B cell (primary cell): ENCODE measurements at places on chromosomes 12 and 14. TPM values are rescaled to one million over a fixed set of nuclear protein-coding genes. Genes with fewer than 3 reads are reported as not detected.
A peak's percentile ranks its signal among the peaks of the same experiment; 100 is the strongest.

DNA sequence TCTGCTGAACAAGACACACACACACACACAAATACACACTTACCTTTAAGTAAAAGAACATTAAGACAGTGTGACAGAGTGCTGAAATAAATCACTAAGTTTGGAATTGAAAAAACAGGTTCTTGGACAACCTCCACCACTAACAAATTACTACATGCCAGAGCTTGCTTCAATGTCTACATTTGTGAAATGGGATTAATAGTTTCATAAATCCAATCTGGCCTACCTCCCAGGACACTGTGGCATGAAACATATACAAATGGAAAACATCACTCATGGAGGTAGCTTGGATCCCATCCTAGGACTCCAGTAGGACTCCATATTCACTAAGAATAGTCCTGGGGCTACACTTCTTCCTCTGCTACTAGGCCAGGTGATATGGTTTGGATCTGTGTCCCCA, 8.2 kb upstream of the CCDC60 start:
- H3K4me1 ChIP-seq: no peaks in the 10 kb centered on the region
- H3K36me3 ChIP-seq: no peaks in the 10 kb centered on the region
- no peak overlapping the region for H3K27ac ChIP-seq

- H3K36me3 ChIP-seq: no peaks in the 10 kb centered on the region
- no peaks in the 10 kb centered on the region for H3K4me1 ChIP-seq
- DNase-seq: no peak
- H3K4me3 ChIP-seq: no peak overlapping the region
Observed at GRCh38 chr14:38297681-38298080, 41.8 kb upstream of the CLEC14A start.

GRCh38 chr12:104680491-104680890, 223.7 kb downstream of the CHST11 start:
- no peak overlapping the region for H3K4me3 ChIP-seq
- no peaks in the 10 kb centered on the region for H3K36me3 ChIP-seq
- DNase-seq: no peak
- no peaks in the 10 kb centered on the region for H3K27me3 ChIP-seq

- H3K27ac ChIP-seq: no peak overlapping the region
- peaks cover 17% of the 10 kb centered on the region for H3K4me1 ChIP-seq
- no peak overlapping the region for H3K4me3 ChIP-seq
Observed at GRCh38 chr12:124464062-124464461, 103.3 kb downstream of the NCOR2 start.

DNA sequence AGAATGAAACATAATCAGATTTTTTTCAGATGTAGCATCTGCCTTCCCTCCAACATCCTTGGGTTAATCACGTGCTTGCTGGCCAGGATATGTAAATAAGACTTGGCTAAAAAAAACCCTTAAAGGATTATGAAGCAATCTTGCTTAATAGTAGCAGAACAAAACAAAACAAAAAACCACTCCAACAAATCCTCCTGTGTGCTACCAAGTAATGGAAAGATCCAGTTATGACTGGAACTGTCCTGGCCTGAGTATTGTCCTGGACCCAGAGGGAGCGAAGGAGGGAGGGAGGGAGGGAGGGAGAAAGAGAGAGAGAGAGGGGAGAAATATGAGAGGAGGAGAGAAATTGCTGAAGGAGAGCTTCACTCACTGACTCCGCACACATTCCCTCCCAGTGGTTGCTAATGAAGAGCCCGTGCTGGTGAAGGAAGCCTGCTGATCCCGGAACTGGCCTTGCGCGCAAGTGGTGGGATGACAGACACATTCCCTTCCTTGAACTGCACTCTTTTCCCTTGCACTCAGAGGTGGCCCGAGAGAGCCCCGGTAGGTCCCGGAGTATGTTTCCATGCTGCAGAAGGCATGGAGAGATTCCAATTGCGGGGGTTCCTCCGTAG, 57.2 kb downstream of the HMGA2 start:
- DNase-seq: no peak
- H3K36me3 ChIP-seq: no peaks in the 10 kb centered on the region
- peaks cover 22% of the 10 kb centered on the region for H3K4me1 ChIP-seq
- H3K27me3 ChIP-seq: peaks cover 14% of the 10 kb centered on the region

The OTX2 gene
- not detected in 2 replicates for total RNA-seq

GRCh38 chr14:36738269-36738668, 76.6 kb downstream of the PAX9 start:
- no peak overlapping the region for H3K4me3 ChIP-seq
- no peak overlapping the region for H3K27ac ChIP-seq
- no peak for DNase-seq
- H3K27me3 ChIP-seq: no peaks in the 10 kb centered on the region
- H3K36me3 ChIP-seq: no peaks in the 10 kb centered on the region

The MYO1H gene
- not detected in 2 replicates for total RNA-seq

The KLRD1 gene
- total RNA-seq: 0.32 and 0.92 TPM in 2 replicates

The ULK1 gene
- total RNA-seq: 59.5 and 83.3 TPM in 2 replicates

- peaks cover 5% of the 10 kb centered on the region for H3K4me1 ChIP-seq
- H3K4me3 ChIP-seq: peak overlapping the region; percentile 84
- no peaks in the 10 kb centered on the region for H3K27me3 ChIP-seq
- peak overlapping the region; percentile 30 for H3K27ac ChIP-seq
- H3K36me3 ChIP-seq: no peaks in the 10 kb centered on the region
Observed at GRCh38 chr14:36319899-36320199, 588 bp downstream of the MBIP start.

The MSRB3 gene
- total RNA-seq: not detected in 2 replicates

GRCh38 chr12:101707131-101707782, 9.8 kb downstream of the CHPT1 start:
- H3K27me3 ChIP-seq: no peaks in the 10 kb centered on the region
- DNase-seq: no peak
- no peak overlapping the region for H3K27ac ChIP-seq
- peaks cover 16% of the 10 kb centered on the region for H3K4me1 ChIP-seq

- H3K36me3 ChIP-seq: no peaks in the 10 kb centered on the region
- H3K4me1 ChIP-seq: no peaks in the 10 kb centered on the region
- H3K27me3 ChIP-seq: no peaks in the 10 kb centered on the region
- H3K27ac ChIP-seq: no peak overlapping the region
Observed at GRCh38 chr14:85221832-85222231, 308.1 kb upstream of the FLRT2 start.

The PPM1A gene
- 49.3 and 59.0 TPM in 2 replicates for total RNA-seq

DNA sequence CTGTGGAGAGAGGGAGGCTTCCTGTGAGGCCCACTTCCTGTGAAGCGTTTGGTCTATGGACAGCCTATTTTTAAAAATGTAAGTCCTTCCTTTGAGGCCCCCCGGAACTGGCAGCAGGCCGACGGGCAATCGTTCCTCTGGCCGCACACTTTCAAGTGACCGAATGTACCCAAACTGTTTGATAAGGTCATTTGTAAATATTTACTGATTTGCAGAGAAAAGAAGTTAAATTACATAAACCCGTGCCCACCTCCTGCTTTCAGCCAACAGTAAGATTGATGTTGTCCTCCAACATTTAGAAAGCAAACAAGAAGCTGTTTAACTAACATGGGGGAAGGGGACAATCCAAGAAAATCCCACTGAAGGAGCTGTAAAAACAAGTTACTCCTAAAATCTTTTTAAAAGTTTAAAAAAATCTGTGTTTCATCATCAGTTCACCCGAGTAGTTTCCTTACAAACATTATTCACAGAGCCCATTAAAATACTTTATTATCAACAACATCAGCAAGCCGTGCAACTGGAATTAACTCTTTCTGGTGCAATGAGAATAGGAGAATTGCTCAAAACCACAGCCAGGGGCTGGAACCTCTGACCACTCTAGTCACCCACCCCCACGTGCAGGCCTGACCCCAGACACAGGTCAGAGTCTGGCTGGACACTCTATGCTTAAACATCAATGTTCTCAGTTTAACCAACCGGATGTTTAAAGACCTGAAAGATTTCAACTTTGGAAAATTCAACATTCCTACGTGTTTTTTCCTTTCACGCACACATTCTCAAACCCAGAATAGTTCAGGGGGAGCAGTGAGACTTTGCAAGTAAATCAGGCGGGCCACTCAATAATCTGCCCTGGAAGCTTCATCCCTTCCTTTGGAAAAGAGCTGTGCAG, 65.3 kb downstream of the FOXN3 start:
- peak; percentile 51 for DNase-seq
- peak overlapping the region; percentile 89 for H3K27ac ChIP-seq
- no peaks in the 10 kb centered on the region for H3K27me3 ChIP-seq
- peaks cover 1% of the 10 kb centered on the region for H3K36me3 ChIP-seq
- peak overlapping the region; percentile 5 for H3K4me3 ChIP-seq
- peaks cover 49% of the 10 kb centered on the region for H3K4me1 ChIP-seq

The HSPB8 gene
- not detected in 2 replicates for total RNA-seq

The CGRRF1 gene
- total RNA-seq: 15.8 and 17.9 TPM in 2 replicates

DNA sequence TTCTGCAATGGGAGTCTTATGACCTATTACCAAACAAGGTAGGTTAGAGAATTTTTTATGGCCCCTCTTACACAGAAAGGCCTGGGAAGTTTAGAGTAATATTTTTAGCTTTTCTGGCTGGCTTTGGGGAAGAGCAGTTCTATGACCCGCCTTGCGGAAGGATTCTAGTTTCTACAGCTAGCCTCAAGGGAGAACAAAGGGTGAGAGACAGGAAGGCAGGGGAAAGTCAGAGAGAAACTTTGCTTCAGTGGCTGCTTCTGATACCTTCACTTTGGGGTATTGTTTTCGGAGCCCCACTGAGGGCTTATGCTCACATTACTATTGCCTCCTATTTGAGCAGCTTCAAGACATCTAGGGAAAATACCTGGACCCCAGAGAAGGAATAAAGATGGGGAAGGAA, 80.7 kb upstream of the NUDT4 start:
- no peaks in the 10 kb centered on the region for H3K36me3 ChIP-seq
- peak; percentile 54 for DNase-seq
- peaks cover 16% of the 10 kb centered on the region for H3K4me1 ChIP-seq
- H3K27ac ChIP-seq: no peak overlapping the region
- no peak overlapping the region for H3K4me3 ChIP-seq
- no peaks in the 10 kb centered on the region for H3K27me3 ChIP-seq

GRCh38 chr12:80781313-80781712, 64.6 kb downstream of the MYF5 start:
- no peaks in the 10 kb centered on the region for H3K27me3 ChIP-seq
- no peaks in the 10 kb centered on the region for H3K4me1 ChIP-seq
- no peak overlapping the region for H3K4me3 ChIP-seq
- H3K36me3 ChIP-seq: no peaks in the 10 kb centered on the region

The PTGER2 gene
- 0.32 and 0.44 TPM in 2 replicates for total RNA-seq

The TAS2R9 gene
- not detected in 2 replicates for total RNA-seq

DNA sequence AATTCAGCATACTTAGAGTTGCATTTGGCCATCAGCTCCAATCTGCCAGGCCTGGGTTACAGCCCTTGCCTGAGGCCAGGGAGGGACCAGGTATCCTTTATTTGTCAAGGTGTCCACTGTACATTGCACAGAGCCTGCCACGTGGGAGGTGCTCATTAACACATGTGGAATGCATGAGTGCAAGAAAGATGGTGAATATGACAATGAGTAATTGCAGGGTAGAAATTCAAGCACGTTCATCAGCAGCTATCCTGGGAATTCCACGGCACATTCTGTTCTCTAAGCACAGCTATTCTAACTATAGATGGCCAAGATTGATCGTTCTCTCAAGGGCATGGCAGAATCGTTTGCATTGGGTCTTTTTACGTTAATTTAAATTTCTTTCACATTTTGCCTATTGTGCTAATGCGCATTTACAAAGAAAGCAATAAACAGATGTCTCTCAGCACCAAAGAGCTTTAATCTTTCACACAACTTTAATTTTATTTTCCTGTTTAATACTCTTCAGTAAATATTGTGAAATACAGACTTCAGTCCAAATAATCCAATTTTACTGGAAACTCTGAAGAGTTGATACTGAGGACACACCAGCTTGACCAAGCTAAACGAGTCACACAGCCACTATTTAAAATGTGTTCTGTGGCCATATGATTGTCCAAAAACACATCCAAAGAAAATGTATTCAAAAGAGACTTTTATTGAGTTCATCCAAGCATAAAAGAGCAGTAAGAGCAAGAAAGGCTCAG, 1025.7 kb upstream of the TMEM132C start:
- no peak overlapping the region for H3K27ac ChIP-seq
- H3K4me1 ChIP-seq: no peaks in the 10 kb centered on the region
- no peak overlapping the region for H3K4me3 ChIP-seq
- H3K36me3 ChIP-seq: no peaks in the 10 kb centered on the region
- no peak for DNase-seq

The DEGS2 gene
- total RNA-seq: 5.8 and 6.4 TPM in 2 replicates

The TEX22 gene
- total RNA-seq: 7.0 and 8.4 TPM in 2 replicates

The KRT7 gene
- total RNA-seq: not detected in 2 replicates

DNA sequence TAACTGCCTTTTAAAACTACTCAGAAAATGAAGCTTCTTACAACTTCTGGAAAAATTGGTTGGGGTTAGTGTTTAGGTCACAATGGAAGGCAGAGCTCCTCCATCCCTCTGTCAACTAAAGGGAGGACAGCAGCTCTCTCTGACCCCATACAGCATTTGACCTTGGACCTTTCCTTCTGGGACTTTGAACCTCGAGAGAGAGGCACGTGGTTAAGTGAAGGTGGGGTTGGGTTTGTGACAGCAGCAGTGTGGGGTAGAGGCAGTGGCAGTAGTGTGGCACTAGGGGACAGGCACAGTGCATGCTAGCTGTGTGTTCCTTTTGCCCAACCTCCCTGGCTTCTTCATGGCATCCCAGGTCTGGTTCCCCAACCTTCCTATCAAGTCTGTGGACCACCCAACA, 9.4 kb upstream of the C12orf75 start:
- H3K4me1 ChIP-seq: no peaks in the 10 kb centered on the region
- no peak overlapping the region for H3K4me3 ChIP-seq
- H3K27me3 ChIP-seq: no peaks in the 10 kb centered on the region
- no peaks in the 10 kb centered on the region for H3K36me3 ChIP-seq
- H3K27ac ChIP-seq: no peak overlapping the region

- no peak overlapping the region for H3K4me3 ChIP-seq
- H3K4me1 ChIP-seq: no peaks in the 10 kb centered on the region
- H3K36me3 ChIP-seq: no peaks in the 10 kb centered on the region
- DNase-seq: no peak
Observed at GRCh38 chr12:87315-87714, 20.7 kb downstream of the IQSEC3 start.

DNA sequence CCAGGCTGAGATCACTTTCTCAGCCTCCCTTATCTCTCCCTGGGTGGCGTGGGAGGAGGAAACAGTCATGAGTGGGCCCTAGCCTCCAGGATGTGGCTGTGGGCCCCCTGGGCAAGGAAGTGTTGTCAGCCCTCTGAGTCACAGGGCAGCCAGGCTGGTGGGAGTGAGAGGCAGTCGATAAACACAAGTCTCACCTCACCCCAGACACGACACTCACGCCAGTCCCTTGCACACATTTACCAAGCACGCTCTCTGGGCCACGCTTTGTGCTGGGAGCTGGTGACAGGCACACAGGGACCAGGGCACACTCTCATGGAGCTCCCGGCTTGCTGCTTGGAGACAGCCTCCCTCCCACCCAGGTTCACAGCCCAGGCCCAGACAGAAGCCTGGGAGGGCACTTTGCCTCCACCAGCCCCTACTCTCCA, 1.9 kb upstream of the KRT79 start:
- DNase-seq: no peak
- H3K36me3 ChIP-seq: no peaks in the 10 kb centered on the region
- H3K4me1 ChIP-seq: no peaks in the 10 kb centered on the region
- no peak overlapping the region for H3K4me3 ChIP-seq

DNA sequence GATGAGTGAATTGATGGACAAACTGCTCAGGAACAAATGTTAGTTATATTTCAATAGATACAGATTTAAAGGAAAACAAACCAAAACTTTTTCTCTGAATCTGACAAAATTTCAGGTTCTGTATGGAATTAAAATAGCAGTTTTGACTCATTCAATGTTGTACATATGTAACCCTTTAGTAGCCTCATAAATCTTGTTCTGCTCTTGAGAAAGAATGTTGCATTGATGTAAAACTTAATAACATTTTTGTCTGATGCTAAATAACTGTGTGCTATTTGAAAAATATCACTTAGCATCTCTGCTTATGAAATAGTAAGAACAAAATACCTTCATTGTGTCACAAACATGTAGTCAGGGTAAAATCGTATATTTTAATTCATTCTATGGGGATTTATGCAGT, 168.9 kb upstream of the NOVA1 start:
- H3K4me3 ChIP-seq: no peak overlapping the region
- no peaks in the 10 kb centered on the region for H3K36me3 ChIP-seq
- no peak for DNase-seq
- no peaks in the 10 kb centered on the region for H3K4me1 ChIP-seq
